Myocyte (in vitro differentiated cells): ENCODE measurements at places on chromosomes 12 and 14.

GRCh38 chr14:56759633-56760032 is 50.6 kb downstream of the OTX2 start:
- DNase-seq, result no peak

DNA sequence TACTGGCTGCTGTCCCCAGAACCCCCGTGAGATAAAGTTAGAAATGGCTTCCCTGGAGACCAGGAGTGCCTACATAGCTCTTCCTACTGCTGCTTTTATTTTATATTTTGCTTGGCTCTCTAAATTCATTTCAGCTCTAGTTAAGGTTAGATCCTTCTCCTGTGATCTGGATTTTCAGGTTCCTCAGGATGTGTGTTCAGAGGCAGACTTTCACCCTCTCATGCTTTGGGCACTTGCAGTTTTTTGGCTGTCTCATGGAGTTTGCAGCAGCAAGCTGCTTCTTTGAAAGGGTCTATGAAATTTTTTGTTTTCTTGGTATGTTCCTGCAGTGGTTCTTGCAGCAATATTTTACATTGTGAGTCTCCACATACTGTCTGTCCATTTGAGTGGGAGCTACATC is 93.3 kb downstream of the ATP23 start:
- DNase-seq, result no peak

- peak; percentile 16 for DNase-seq
Measured at GRCh38 chr12:85441741-85442140, 161.7 kb downstream of the ALX1 start.

DNA sequence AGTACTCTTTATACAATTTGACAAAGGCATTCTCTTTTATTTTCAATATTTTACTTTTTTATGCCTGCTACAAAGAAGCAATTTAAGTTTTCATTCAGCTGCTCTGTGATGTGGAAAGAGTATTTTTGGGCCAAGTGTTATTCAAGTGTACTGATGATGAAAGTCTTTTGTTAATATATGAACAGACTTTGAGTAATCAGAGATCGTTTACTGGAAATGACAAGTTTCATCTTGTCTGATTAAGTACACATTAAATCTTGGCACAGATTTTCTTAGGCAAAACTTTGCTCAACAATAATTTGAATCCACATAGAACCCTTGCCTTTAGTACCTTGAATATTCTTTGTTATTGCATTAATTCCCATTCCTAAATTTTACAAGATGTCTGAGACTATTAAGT is 13.3 kb upstream of the PZP start:
- no peak for DNase-seq

DNA sequence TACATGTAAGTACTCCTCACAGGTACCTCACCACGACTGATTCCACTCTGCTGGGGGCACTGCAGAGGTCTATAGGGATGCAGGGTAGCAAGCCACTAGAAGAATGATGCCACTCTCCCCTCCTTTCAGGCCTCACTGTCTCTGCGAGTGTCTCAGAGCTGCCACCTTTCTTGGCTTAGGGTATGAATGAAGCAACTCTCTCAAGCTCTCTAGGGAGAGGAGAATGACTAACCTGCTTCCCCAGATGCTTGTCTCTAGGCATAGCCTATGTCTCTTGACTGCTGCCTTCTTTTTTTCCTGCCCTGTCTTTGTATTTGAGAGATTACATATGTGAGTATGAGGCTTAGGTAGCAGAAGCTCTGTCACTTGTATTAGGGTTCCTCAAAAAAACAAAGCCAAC is 566.5 kb upstream of the ATP2B1 start:
- DNase-seq, result no peak

GRCh38 chr12:5571115-5571514 is 139.2 kb downstream of the NTF3 start:
- DNase-seq, result no peak

DNA sequence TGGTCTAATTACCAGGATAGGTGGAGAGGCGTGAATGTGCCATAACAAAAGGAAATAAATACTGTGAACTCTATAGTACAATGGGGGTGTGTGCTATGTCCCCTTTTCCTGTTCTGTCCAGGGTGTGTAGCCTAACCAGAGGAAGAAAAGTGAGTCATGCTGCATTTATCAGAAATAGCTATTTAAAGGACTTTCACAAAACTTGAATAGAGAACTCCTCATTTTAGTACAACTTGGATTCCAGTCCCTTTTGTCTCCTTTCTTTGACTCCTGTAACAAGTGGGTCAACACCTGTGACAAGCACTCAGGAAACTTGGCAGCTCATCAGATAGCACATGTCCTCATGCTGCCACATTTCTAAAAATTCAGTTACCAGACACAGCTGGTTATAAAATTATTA is 123.4 kb downstream of the CCDC91 start:
- peak; percentile 91 for DNase-seq

DNA sequence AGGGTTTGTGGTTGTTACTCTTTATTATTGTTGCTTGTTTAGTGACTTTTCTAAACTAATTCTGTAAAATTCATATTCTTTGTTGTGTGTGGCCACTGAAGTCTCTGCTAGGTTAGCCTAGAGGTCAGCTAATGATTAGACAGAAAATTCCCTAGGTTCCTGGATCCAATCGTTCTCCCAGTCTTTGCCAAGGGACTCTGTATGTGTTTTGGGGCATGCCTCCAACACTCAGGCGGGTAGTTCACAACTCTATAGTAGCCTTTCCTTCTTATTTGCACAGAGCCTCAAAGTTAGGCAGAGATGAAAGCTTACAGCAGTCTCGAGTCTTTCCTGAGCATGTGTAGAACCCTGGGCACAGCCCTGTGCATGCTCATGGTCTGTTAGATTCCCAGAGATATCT is 32.7 kb upstream of the RIN3 start:
- no peak for DNase-seq

DNA sequence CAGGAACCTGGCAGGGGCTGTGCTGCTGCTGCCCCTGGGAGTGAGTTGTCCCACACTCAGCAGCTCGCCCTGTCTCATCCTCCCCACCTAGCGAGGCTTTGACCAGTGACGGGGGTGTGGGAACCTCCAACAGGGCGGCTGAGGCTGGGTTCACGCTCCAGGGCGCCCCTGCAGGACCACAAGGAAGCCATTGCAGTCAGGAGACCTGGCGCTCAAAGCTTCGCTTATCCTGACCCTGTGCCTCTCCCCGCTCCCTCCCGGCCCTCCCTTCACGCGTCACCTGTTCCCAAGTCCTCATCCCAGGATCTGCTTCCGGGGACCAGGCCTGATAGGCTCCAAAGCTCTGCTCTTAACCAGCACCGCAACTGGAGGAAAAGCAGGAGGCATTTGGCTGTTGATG is 272.0 kb upstream of the SFSWAP start:
- DNase-seq, result no peak

DNA sequence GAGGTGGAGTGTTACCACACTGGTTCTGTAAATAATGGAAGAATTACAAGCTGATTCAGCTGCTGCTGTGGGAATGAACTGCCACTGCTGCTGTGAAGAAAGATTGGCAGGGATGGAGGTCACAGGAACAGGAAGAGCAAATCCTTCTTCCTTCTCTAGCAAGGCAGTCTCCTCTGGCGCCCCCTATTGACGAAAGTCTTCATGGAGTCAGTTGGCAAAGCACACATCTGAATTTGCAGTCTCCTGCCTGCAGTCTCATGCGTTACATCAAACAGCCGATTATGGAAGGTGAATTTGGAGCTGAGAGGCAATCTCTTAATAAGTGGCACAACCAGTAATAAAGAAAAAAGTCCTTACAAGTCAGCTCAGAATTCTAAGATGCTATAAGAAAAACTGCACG is 106.0 kb upstream of the TMTC1 start:
- DNase-seq, result peak; percentile 74

GRCh38 chr12:8594072-8594471 is 18.6 kb downstream of the AICDA start:
- no peak for DNase-seq

DNA sequence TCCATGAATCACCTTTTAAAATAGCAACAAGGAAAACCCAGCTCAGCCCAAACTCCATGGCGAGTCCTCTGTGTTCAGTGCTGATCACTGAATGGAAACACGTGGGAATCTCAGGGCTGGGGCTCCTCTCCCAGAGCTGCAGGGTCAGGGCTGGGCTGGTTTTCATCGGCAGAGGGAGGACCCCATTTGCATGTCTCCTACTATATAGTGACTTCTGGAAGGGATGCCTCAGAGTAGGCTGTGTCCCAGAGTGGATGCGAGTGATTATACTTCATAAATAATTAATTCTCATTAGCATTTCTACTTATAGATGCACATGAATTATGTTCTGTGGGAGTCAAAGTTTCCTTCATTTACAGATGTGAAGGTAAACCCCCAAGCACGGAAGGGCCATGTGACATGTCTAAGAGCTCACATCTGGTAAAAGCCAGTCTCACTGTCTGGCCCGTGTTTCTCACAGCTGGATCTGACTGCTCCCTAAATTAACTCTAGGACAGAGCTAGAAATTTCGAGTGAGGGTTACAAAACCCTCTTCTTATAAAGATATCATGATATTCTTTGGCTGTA is 685.0 kb downstream of the TMEM121 start:
- DNase-seq, result no peak
